ENCODE measurements at places on chromosomes 3 and 15.

DNA sequence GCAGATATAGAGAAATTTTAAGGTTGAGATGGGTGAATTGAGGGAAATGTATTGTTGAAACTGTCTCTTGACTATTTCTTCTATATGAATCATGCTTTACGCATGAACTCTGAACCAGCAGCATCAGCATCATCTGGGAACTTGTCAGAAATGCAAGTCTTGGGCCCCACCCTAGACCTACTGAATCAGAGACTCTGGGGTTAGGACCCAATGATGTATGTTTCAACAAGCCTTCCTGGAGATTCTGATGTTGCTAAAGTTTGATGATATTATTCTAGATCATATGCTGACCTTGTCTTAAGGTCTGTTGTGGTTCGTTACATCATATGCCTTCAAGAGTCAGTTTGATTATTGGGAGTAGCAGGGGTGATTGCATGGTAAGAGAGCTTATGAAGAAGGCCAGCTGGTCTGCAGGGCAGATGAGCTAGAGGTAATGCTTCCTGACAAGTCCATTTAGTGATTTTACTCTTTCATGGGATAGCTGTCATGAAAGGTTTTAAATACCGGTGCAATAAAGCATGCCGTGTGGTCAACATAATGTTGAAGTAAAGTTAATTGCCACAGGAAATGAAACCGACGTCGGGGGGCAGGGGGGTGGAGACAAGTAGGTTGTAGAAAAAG, 152.4 kb upstream of the MRPL3 start:
- DNase-seq: no peak

DNA sequence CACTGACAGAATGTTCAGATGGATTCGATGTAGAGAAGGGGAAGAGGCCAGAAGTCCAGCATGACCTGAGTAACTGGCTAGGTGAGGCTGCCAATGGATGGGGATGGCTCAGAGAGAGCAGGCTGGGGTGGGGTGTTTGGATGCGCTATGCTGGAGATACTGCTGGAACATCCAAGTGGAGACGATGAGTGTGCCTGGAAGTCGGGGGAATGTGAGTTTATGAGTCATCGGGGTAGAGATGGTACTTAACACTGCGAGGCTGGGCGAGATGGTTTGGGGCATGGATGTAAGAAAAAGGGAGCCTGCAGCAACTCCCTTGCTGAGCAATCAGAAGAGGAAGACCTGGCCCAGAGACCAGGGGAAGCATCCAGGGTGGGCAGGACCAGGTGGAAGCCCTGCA, 180.7 kb downstream of the SLCO3A1 start:
- no peak for DNase-seq

GRCh38 chr3:139121513-139122220, 77.0 kb upstream of the PRR23C start:
- peak; percentile 42 for DNase-seq

DNA sequence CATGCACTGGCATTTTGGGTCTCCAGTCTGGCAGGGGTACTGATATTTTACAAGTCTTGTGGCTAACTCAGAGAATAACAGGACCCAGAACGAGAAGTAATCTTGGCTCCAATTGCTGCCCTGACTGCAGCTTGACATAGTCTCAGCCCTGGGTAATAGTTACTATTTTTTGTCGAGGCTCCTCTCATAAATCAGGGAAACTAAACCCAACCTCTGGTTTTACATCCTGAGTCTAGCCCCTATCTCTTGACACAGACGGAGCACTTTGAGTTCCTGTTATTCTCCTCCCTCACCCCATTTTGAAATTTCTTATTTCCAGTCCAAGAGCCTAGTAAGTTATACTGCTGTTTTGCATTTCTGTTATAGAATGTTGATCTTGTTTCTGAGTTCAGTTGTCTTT, 276.1 kb upstream of the GOLIM4 start:
- no peak for DNase-seq

DNA sequence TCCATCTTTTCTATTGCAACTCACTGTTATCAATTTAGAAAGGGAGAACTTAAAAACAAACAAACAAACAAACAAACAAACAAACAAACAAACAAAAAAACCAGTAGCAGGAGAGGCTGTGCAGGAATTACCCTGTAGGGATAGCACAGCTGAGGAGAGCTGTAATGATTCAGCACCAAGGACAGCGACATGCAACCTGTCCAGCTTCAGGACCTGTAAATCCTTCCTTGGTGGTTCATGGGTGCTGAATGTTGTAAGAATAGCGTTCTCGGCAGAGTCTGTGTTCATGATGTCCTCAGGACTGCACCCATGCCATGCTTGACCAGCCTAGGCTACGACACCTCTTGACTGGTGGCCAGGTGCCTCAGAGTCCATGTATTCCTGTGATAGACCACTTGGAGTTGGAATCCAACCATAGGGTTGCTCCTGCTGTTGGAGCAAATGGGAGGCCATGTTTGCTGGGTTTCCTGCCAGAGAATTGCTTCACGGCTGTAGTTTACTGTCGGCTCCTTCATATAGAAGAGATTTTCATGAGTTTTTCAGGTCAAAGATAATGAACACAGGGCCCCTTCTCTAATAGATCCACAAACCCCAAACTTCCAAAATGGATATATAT, 65.9 kb downstream of the CACNA2D3 start:
- DNase-seq: peak; percentile 21

DNA sequence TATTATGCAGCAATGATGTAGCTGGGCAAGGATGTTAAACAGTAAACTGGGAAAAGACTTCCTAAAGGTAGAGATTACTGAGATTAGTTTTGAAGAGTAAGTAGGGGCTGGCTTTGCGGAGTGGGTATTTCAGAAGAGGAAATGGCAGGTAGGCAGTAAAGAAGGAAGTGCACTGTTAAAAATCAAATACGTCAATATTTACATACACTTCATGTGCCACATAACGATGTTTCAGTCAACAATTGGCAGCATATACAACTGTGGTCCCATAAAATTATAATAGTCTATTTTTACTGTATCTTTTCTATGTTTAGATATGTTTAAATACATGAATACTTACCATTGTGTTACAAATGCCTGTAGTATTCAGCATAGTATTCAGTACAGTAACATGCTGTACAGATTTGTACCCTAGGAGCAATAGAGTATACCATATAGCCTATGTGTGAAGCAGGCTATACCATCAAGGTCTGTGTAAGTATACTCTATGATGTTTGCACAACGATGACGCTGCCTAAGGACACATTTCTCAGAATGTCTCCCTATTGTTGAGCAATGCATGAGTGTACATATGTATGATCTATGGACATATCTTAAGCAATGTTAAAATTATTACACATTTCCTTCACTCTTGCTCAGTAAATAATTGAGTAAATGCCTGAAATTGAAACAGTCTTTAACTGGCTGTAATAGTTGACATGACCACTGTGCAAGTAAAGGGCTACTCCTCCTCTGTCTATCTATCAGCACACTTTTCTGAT, 196.7 kb downstream of the ISL2 start:
- DNase-seq: peak; percentile 73

GRCh38 chr3:154584041-154584440, 154.1 kb upstream of the GPR149 start:
- no peak for DNase-seq

DNA sequence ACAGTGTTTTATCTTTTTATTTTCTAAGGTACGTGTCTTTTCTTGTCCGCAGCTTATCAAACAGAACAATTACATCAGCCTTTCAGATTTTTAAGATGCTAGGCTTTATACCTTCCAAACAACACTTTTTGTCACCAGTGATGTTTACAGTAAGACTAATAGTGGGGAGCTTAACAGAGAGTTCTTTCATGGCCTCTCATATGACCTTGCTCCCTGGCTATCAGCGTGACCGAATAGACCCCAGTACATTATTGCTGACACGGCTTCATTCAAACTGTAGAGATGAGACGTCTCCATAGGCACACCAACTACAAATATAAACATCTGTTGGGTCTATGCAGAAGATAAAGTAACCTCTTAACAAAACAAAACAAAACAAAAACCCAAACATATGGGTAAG, 477.6 kb upstream of the KCNMB2 start:
- no peak for DNase-seq

- no peak for DNase-seq
Observed at GRCh38 chr3:58524326-58524888, 12.6 kb downstream of the ACOX2 start.

DNA sequence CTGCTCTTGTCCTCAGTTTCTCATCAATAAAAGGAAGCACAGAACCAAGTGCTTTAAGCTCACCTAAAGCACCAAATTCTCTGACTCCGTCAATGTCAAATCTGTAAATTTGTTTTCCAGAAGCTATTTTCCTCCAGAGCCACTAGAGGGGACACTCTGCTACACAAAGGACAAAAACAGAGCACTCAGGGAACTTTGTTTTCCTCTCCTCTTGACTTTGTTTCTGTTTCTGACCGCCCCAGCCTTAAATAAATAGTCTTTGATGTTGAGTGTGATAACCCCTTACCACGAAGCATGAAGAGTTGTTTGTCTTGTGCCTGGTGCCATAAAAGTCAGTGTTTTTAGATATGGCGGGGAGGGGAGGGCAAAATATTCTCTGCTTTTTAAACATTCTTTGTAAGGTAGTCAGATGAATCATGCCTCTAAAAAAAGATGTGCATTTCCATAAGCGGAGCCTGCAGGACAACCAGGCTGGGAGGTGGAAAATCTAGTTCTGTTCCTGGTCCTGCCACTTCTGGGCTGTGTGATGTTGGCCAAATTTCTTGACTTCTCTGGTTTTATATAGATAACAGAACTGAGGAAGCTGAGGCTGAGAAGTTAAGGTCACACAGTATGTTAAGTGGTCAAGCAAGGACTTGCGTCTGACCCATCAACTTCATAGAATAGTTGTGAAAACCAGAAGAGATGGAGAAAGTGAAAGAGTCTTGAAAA, 7.3 kb upstream of the ZBTB38 start:
- no peak for DNase-seq

GRCh38 chr3:97076673-97077072, 262.3 kb downstream of the EPHA6 start:
- no peak for DNase-seq

DNA sequence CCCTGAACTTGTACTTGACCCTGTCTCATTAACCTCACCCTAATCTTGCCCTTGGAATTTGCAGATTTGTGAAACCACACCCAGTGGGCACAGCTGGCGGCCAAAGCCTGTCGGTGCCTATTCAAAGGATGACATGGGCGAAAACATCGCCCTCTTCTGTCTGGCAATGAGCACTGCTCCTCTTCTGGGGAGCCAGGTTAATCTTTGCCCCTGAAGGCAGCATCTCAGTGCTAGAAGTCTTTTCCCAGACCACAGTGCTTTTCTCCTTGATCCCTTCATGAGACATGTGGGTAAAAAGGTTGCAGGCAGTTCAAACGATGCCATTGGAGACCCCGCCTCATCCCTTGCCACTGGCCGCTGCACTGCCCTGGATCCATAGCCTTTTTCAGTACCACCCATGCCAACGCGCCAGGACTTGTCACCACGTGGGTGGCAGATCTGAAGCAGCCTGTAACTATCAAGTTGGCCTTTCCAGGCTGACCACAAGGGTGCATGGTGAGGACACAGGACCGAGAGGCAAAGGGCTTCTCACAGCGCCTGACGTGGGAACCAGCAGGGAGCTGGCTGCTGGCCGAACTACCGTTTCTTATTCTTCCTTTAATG, 6.5 kb upstream of the DNASE1L3 start:
- DNase-seq: peak; percentile 50
